EL (cell line): ENCODE measurements at places on chromosomes 5 and 9.

- no peak for DNase-seq
Measured at GRCh38 chr5:105632043-105632442, 2038.7 kb downstream of the EFNA5 start.

GRCh38 chr9:31248156-31248555 is 1136.3 kb upstream of the ACO1 start:
- DNase-seq, result no peak

DNA sequence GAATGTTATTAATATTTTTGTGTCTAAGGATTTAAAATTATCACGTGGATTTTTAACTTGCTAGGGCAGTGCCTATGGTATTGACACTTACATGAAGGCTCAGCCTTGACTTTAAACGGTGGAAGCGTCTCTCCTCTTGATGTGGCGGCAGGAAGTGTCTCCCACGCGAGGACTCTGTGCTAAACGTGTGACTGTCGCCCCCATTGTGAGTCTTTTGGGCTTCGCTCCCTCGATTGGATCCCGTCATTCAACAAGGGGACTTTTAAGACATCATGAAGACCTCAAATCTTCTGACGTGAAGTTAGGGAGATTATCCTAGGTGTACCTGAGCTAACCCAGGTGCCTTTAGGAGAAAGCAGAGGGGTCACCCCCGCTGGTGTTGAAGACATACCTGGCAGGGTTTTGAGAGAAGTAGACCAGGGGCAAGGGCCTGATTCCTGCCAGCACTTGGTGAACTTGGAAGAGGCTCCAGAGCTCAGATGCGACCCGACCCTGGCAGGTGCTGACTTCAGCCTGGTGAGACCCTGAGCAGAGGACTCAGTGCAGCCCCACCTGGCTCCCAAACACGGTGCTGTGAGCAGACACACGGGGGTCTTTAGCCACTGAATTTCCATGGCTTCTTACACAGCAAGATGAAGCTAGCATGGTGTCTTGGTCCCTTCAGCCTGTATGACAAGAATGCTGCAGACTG is 55.7 kb upstream of the IRX4 start:
- no peak for DNase-seq

DNA sequence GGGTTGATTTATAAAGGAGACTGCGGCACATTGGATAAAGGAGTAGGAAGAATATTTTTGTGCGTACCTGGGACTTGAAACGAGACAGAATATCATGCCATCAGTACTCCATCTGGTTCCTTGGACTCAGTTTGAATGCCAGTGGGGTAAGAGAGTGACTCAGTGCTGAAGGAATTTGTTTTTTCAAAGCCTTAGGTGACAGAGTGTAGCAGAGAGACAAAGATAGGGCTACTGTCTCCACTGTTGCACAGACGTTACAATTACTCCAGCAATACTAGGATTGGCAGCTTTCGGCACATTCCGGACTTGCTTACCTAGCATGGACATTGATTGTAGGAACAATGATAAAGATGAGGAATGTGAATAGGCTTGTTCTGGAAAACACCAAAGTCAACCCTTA is 250.7 kb downstream of the KCTD16 start:
- DNase-seq, result peak; percentile 62

DNA sequence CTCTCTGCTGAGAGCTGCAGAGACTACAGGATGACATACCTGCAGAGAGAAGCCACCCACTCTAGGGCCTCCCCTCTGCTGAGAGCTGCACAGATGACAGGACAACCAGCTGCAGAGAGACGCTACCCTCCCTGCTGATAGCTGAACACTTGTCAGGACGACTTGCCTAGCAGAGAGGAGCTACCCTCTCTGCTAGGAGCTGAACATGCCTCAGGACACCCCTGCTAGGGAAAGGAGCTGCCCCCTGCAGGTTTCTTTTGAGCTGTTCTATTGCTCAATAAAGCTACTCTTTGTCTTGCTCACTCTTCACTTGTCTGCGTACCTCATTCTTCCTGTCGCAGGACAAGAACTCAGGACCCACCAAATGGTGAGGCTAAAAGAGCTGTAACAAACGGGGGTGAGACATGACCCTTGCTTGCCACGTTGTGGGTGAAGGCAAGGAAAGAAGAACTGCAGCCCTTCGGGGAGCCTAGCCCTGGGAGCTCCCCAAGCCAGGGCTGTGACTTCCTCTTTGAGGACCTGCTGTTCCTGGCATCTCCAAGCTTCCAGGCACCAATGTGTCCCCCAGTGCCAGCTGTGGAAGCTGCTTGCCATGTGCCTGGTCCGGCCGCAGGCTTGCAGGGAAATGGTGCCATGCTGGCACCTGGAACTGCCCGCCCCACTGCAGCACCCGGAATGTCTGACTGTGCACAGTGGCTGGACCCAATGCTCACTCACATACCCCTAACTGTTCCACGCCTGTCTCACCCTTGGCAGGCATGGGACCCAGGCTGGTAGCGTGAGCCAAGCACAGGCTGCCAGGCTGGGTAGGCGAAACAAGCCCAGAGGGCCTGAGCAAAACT is 5.1 kb upstream of the TESK1 start:
- no peak for DNase-seq

GRCh38 chr5:10275991-10276390 is 25.9 kb downstream of the CCT5 start:
- DNase-seq, result no peak

GRCh38 chr9:5762421-5762820 is 70.5 kb downstream of the ERMP1 start:
- no peak for DNase-seq

DNA sequence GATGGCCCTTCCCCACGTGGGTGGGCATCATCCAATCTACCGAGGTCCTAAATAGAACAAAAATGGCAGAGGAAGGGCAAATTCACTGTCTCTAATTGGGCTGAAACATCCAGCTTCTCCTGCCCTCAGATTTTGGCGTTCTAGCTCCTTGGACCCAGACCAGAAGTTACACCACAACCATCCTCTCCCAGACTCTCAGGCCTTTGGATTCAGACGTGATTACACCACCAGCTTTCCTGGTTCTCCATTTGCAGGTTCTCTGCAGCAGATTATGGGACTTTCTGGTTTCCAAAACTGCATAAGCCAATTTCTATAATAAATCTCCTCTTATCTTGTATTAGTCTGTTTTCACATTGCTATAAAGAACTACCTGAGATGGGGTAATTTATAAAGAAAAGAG is 73.6 kb upstream of the STARD4 start:
- DNase-seq, result no peak

DNA sequence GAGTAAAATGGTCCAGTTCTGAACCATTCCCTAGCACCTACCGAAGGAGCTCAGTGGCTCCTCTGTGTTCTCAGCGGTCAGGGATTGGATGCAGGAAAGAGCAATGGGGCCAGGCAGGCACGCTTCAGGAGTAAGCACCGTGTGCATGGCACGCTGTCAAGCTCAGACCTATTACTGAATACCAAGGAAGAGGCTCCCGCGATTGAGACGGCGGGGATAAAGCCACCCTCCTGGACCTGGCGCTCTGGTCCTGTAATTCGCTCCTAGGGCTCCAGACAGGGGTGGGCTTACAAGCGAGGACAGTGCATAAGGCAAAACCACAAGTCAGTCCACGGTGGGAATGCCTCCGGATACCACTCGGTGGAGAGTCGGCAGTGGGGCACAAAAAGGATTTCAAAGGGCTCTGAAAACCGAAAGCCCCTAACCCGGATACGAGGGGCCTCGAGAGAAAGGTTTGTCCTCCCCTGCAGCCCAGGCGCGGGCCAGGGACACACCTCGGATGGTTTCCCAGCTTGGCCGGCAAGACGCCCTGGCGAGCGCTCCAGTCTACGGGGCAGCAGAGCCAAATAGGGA is 988 bp downstream of the OXCT1 start:
- peak; percentile 56 for DNase-seq

- no peak for DNase-seq
Measured at GRCh38 chr9:88521308-88521707, 13.7 kb upstream of the NXNL2 start.

GRCh38 chr5:115229606-115230005 is 33.1 kb downstream of the PGGT1B start:
- DNase-seq, result no peak

- DNase-seq, result no peak
Measured at GRCh38 chr9:124358631-124359030, 56.6 kb downstream of the PSMB7 start.
